ENCODE measurements at places on chromosomes 1 and 21. TPM values are rescaled to one million over a fixed set of nuclear protein-coding genes. Genes with fewer than 3 reads are reported as not detected.

The MATN1 gene
- total RNA-seq = not detected

- no peak for DNase-seq
Measured at GRCh38 chr1:43982808-43983207, 3.8 kb downstream of the B4GALT2 start.

The FBXO42 gene
- 13.9 TPM for total RNA-seq

GRCh38 chr21:38917043-38917774 lies 111.5 kb downstream of the ETS2 start:
- no peak for DNase-seq

GRCh38 chr1:158724442-158724841 lies 3.9 kb upstream of the OR6K3 start:
- no peak for DNase-seq

- no peak for DNase-seq
Measured at GRCh38 chr21:44682580-44683151, 703 bp upstream of the KRTAP12-1 start.

GRCh38 chr1:3984586-3984985 lies 84.5 kb upstream of the C1orf174 start:
- DNase-seq = no peak

The CNTN2 gene
- 1.8 TPM for total RNA-seq

DNA sequence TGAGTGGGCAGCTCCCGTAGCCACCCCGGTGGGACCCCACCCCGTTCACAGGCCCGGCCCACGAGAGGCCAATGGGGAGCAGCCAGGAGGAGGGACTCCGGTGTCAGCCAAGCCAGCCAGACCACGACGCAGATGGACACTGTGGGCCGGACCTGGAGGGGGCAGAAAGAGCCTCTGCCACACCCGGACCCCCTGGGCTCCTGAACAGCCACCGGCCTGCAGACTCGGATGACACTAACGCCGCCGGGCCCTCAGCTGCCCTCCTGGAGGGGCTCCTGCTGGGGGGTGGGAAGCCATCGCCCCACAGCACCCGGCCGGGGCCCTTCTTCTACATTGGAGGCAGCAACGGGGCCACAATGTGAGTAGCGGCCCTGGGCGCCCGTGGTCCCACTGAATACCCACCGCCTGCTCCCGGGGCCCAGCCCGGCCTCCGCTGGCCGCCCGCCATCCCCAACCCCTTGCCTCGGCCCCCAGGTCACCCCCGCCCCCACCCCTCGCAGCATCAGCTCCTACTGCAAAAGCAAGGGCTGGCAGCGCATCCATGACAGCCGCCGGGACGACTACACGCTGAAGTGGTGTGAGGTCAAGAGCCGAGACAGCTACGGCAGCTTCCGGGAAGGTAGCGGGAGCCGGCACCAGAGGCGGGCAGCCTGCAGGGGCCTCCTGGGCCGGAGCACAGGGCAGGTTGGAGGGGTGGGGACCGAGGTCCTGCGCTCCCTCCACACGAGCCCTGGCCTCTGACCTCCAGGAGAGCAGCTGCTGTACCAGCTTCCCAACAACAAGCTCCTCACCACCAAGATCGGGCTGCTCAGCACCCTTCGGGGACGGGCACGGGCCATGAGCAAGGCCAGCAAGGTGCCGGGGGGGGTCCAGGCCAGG lies 6.5 kb downstream of the TTLL10 start:
- no peak for DNase-seq

The FNDC5 gene
- total RNA-seq = 0.41 TPM

GRCh38 chr1:2529784-2530512 lies at the start of gene HES5:
Gene HES5 (minus strand): TSS chr1:2530263. CDS start chr1:2530164, 99 bp downstream.
- DNase-seq = no peak

The RIPPLY3 gene
- total RNA-seq = not detected

DNA sequence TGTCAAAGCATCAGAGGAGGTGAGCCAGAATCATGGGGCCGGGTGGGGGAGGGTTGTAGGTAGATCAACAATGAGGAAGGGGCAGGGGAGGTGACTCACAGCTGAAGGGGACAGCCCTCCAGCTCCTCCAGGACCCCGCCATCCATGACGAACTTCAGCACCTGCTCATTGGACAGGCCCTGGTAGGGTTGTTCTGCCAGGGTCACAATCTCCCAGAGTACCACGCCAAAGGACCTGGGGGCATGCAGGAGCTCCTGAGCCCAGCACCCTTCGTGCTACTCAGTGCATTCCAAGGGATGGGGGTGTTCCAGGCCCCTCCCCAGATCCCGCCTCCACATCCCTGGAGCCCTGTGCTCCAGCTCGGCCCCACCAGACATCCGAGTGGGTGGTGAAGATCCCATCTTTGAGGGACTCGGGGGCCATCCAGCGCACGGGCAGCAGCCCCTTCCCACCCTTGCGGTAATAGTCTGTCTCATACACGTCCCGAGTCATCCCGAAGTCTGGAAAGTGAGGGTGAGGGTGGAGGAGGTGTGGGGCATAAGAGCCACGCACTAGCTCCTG lies 17.5 kb downstream of the INSRR start:
- no peak for DNase-seq

The SMG7 gene
- 23.0 TPM for total RNA-seq

The BCL2L15 gene
- 0.57 TPM for total RNA-seq
